ENCODE measurements at places on chromosomes 12 and 14.
A peak's percentile ranks its signal among the peaks of the same experiment; 100 is the strongest.

- DNase-seq: peak; percentile 83
Measured at GRCh38 chr14:24143511-24143910, 2.1 kb upstream of the EMC9 start.

DNA sequence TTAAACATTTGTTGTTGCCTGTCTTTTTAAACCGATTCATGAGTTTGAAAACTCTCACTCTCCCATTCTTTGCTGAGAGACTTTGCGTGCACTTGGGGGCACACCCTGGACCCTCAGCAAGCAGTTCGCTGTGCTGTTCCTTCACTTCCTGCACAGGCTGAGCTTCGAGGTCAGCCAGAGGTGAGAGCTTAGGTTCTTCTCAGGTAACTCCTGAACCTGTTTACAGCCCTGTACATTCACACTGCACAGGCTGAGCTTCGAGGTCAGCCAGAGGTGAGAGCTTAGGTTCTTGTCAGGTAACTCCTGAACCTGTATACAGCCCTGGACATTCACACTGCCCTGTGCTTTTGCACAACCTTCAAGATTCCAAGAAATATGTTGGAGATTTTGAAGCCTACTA lies 9.8 kb upstream of the CLECL1 start:
- no peak for DNase-seq

DNA sequence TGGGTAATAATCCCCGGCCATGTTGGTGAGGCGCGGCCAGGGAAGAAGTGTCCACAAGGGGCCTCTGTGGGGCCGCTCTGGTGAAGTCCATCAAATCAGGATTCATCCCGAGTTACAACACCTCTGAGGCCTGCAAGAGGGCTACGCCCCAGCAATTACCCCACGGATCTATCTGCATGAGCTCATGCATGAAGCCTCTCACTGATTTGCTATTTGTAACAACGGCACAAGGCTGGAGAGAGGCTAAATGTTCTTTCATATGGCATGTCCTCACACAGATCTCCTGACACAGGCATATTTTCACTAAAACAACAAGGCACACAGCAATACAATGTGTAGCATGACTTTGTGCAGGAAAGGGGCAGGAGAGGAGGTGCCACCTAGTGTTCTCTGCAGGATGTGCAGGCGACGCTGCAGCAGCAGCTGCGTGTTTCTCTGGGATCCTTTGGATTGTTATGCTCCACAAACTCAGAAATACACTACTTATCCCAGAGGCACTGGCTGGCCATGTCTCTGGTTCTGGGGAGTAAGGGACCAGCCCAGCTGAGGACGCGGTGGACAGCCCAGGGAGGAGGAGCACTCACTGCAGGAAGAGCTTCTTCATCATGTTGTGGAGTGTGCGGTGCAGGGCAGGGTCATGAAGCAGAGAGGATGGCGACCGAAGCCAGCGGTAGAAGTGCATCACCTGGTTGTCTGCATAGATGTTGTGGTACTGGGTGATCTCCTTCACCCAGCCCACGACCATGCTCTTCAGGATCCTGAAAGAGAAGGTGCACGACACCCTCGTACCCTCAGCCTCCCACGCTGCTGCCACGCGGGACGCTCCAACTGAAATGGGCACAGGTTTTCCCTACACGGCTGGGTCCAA lies 20.2 kb downstream of the P2RX2 start:
- peak; percentile 81 for DNase-seq

DNA sequence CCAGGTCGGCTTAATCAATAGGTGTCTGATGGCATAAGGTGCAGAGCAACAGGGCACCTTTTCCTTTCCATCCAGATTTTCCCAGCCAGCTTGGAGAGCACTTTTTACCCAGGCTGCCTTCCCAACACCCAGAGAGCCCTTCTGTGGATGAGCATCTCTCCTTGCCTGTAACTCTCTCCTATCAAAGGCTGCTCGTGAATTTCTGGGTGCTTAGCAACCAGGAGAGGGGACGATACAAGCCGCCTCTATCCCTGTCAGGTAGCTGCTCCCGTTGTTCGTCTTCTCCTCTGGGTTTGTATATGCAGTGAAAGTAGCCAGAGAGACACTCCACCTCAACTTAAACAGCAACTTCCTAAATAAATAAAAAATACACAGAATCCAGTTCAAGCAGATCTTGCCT lies 124.2 kb downstream of the CACNA1C start:
- no peak for DNase-seq

GRCh38 chr12:48936379-48936979 lies 11.2 kb upstream of the FKBP11 start:
- DNase-seq: peak; percentile 74

DNA sequence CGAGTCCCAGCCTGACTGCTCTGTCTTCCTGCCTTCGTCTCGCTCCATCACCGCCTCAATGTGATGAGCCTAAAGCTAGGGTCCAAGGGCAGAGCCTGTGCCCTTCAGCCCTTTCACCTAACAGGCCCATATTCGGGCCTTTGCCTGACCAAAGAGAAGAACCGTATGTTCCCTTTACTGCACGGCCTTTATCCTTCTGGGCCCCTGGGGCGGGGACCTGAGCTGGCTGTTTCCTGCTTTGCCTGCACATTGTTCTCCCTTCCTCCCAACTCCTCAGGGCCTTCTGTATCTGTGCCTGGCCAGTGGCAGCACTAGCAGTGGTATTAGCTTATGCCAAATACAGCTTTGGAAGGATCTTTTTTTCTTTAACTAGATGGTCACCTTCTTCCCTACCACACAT lies 8.5 kb upstream of the MYL6B start:
- no peak for DNase-seq

DNA sequence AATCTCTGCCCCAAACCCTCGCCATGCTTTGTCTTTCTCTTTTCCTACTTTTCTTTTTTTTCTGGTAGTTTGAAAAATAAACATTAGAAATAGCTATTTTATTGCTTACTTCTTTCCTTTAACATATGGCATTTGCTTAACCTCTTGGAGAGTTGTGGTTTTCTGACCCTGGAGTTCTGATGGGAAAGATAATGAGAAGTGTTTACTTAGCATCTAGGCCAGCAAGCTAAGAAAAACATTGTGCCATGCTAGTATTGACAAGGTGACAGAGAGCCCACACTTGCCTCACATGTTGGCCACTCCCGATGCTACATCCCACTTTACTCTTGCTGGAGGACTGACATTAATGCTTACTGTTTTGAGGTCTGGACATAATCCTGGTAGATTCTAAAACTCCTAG lies 886.2 kb downstream of the DIO2 start:
- DNase-seq: no peak

DNA sequence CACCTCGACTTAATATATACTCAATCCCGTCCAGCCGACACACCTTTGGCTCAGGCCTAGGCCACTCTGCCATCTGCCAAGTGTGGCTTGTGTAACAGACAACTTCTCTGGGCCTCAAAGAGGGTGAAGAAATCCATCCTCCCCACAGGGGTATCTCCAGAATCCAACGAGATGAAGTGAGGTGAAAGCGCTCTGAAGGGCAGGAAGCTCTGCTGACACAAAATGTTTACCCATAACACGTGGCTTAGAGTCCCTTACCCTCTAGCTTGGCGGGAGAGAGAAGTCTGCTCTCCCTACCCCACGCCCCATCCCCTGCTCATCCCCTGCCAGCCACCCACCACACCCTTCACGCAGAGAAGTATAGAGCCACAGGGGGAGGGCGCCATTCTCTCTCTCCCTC lies 13.0 kb downstream of the ZBTB39 start:
- no peak for DNase-seq

GRCh38 chr12:18966954-18967353 lies 162.6 kb upstream of the PLEKHA5 start:
- DNase-seq: no peak

DNA sequence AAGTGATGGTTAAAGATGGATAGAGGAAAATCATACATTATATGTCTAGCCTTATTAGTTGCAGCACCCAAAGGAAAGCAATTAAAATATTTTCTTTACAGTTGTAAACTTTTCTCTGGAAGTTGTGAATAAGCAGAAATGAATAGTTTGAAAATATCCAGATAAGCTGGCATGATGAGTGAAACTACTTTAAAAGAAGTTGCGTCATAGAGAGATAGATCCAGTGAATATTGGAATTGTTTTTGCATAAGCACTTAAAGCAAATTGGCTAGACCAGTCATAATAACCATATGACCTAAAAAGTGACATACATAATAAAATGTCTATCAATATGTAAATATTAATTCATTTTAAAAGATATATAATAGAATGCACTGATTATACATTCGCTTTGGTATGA lies 132.1 kb downstream of the SOX5 start:
- no peak for DNase-seq

- peak; percentile 79 for DNase-seq
Measured at GRCh38 chr12:132162508-132163031, 18.3 kb downstream of the NOC4L start.

- no peak for DNase-seq
Measured at GRCh38 chr12:114690267-114691135, 6.5 kb upstream of the TBX3 start.

DNA sequence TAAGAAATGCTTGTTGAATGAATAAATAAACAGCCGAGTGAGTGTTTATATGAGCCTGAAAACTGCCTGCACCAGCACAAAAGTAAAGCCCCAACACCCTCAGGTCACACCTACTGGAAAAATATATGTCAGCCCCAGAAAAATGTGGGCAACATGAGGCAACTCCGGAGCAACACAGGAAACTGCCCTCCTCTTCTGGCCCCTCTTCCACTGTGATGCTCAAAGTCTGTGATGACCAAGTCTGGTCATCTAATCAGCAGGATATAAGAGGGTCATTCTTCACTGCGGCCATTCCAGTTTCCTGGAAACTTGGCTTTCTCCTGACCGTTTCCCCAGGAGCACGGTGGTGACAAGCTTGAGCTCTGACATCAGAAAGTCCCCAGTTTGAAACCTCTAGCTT lies 159.6 kb upstream of the PZP start:
- DNase-seq: no peak

- DNase-seq: peak; percentile 30
Measured at GRCh38 chr14:73058922-73059673, 764 bp downstream of the RBM25 start.

GRCh38 chr14:46769292-46769691 lies 117.7 kb upstream of the RPL10L start:
- DNase-seq: no peak

DNA sequence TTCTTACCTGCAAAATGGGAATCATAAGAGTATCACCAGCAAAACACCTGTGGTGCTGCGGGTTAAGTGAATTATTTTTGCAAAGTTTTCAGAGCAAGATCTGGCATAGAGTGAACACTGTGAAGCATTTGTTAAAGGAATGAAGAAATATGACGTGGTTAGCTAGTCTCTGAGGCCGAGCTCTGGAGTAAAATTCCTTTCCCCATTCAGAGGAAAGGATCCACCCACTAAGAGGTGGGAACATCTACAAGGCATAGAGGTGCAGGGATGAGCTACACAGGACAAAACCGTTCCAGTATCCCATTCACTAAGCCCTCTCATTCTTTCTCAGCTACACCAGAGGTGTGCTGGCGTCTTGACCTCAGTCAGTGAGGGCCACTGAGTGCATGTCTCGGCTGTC lies 48.5 kb downstream of the JAG2 start:
- no peak for DNase-seq
